ENCODE measurements at places on chromosomes 3 and 15.

GRCh38 chr15:49428409-49429095 is 5.5 kb downstream of the FGF7 start:
- no peak for DNase-seq

DNA sequence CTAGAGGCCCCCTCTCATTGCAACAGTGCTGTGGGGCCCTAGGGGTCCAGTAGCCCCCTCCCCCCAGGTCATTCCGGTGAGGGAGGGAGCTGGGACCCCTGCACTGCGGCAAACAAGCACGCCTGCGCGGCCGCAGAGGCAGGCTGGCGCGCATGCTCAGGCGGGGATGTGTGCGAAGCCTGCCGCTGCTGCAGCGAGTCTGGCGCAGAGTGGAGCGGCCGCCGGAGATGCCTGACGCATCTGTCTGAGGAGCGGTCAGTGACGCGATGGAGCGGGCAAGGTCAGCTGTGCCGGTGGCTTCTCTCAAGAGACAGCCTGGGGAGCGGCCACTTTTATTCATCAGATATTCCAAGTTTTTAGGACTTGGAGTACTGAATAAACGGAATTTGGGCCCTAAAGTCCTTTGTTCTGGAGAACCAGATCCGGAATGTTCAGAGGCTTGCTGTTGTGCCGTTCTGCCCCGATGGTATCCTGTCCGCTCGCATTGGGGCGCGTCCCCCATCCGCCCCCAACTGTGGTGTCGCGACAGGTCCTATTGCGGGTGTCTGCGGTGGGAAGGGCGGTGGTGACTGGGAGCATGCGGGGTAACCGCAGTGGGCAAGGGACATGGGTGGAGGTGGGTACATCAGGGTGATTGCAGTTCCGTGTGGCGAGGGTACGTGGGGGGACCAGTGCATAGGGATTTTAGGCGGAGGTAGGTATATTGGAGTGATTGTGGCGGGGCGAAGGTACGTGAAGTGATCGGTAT is at the start of the genes SNRPN and SNURF:
Gene SNRPN, plus strand, starts transcription at position 205 of the 748 bp plus-strand sequence. CDS start 19,467 bp downstream, outside the sequence.
Gene SNURF, plus strand, starts transcription at position 205 of the 748 bp plus-strand sequence. Its CDS starts 62 bp downstream, at position 267.
- peak; percentile 46 for DNase-seq

DNA sequence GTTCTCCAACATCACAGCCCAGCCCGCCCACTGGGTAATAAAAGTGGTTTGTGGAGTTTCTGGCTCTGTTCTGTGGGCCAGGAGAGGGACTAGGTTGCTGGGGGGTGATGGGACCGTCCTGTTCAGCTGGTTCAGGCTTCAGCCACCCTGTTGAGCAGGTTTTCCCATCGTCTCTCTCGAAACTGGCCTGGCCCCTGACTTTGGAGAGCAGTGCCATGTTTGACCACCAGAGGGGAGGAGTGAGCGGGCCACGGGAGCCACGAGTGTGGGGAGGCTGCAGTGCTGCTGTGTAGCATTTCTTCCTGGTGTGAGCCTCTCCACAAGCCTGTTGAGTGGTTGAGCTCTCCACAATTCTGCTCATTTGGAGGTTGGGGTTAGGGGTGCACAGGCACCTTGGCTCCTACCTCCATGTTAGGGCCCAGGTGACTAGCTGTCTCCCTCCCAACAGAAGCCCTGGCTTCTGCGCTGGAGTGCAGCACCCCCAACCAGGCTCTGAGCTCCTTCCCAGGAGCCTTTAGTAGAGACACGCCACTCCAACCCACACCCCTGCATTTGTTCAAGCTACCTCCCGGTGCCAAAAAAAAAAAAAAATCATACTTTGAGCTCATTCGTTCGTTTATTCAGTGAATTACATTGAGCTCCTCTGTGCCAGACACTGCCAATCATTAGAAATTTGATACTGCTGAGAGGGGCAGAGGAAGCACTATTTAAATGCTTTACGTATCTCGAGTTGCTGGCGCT is 13.9 kb downstream of the SPINT1 start:
- peak; percentile 79 for DNase-seq

DNA sequence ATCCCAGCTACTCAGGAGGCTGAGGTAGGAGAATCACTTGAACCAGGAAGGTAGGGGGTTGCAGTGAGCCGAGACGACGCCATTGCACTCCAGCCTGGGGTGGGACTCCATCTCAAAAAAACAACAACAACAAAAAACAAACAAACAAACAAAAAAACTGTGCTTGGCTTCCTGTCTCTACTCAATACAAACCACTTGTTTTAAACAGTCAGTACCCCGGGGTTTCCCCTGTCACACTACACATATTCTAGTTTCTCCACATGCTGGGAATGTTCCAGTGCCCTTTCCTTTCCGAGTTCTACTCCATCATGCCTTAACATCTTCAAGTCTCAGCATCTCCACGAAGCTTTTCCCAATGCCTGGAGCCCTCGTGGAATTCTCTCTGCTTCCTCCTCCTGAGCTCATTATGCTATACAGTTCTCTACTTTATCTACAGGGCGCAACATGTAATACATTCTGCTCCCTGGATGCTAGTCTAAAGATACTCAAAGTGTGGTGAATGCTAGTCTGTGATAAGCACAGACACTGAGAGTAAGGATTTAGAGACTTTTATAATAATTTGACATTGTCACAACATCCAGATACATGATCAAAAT is 7.8 kb downstream of the EMC3 start:
- DNase-seq = no peak

- no peak for DNase-seq
Observed at GRCh38 chr3:152470095-152470494, 201.4 kb downstream of the MBNL1 start.

GRCh38 chr3:129004639-129005295 is 3.7 kb downstream of the EFCC1 start:
- no peak for DNase-seq

DNA sequence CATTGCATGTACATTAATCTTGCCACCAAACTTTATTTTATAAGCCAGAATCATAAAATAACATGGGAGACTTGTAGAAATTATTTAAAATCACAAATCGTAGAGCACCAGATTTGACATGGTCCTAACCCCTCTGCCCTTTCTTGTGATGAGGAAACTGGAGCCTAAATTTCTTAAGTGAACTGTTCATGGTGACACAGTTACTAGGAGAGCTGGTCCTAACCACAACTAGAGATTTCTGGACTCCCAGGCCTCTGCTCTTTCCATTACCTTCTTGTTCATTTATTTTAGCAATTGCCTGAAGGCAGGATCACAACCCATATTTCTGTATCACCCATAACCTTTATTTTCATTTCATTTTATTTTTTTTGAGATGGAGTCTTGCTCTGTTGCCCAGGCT is 352.5 kb downstream of the LPP start:
- DNase-seq = no peak

GRCh38 chr3:151690645-151691044 is 43.1 kb upstream of the AADACL2 start:
- no peak for DNase-seq

DNA sequence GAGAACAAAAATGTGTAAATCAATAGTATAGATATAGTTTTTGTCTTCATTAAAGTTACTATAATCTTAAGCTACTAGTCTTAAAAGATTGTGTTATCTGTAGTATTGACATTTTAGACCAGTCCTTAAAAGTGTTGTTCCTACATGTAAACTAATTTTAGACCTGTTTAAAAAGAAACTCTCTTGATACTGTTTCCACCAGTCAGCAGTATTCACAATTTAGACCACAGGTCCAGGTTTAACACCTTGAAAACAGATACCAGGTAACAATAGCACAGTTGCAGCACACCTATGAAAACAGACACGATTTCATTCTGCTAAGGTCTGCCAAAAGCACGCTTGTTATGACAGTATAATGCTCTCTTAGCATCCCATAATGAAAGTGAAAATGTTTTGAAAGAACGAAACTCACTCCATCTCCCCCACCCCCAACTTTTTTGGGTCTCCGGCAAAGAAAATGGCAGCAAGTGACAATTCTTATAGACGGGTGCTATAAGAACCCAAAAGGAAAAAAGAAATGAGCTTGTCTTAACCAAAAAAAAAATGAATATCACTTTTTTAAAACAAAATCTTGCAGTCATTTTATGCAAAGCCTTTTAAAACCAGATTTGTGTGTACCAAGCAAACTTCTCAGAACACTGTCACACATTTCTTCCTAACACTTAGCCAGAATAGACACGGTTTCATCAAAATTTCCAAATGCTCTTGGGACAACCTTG is 1.6 kb downstream of the EIF4E3 start:
- DNase-seq = no peak

- no peak for DNase-seq
Observed at GRCh38 chr3:42605546-42606173, 5.2 kb downstream of the NKTR start.

GRCh38 chr3:4417449-4417848 is 49.6 kb downstream of the SUMF1 start:
- no peak for DNase-seq

GRCh38 chr3:156617145-156617544 is 57.2 kb upstream of the TIPARP start:
- DNase-seq = no peak

Measured in activated CD4-positive, alpha-beta T cell treated with anti-CD3 and anti-CD28 coated beads for 24 hours (primary cell).